ENCODE measurements at places on chromosomes 16 and 17. TPM values are rescaled to one million over a fixed set of nuclear protein-coding genes. Genes with fewer than 3 reads are reported as not detected.

- peaks cover 17% of the 10 kb centered on the region for H3K27me3 ChIP-seq
- H3K36me3 ChIP-seq, result no peaks in the 10 kb centered on the region
- no peak for DNase-seq
- no peak overlapping the region for H3K4me3 ChIP-seq
- no peaks in the 10 kb centered on the region for H3K4me1 ChIP-seq
- no peak overlapping the region for H3K27ac ChIP-seq
Observed at GRCh38 chr16:50915120-50915519, 173.2 kb downstream of the CYLD start.

Gene GAST
- not detected for total RNA-seq

DNA sequence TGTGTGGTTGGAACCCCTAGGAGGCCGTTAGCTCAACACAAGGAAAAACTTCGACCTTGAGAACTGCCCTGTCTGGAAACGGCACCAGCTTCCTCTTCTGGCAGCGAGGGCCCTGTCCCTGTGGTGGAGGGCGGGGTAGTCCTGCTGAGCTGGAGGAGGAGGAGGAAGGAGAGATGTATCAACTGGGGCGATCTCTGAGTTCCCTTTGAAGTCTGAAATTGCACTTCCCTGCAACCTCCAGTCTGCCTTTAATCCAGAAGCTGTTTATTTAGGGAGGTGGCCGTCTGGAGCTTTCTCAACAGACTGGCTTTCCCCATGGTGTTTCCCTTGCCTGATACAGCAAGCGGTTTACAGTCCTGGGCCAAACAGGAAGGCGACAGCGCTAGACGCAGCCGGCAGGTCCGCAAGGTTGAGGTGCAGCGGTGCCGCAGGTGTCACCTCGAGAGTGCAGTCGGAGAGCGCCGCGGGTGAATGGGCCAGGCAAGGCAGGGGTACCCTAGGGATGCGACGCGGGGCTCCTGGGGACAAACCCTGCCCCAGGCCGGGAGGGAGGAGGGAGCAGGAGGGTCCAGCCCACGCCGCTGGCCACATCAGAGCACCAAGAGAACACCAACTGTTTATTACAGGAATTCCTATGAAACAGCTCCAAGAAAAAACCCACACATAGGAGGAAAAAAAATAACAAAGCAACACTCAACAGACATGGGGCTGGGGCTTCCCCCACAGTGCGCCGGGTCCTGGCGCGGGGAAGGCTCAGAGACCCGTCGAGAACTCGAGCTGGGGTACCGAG, 11.4 kb upstream of the MRPS23 start:
- H3K4me1 ChIP-seq, result peaks cover 8% of the 10 kb centered on the region
- peaks cover 51% of the 10 kb centered on the region for H3K27me3 ChIP-seq
- peak overlapping the region; percentile 80 for H3K4me3 ChIP-seq
- H3K36me3 ChIP-seq, result no peaks in the 10 kb centered on the region

- no peak for DNase-seq
- H3K27ac ChIP-seq, result no peak overlapping the region
- H3K4me1 ChIP-seq, result no peaks in the 10 kb centered on the region
- no peaks in the 10 kb centered on the region for H3K36me3 ChIP-seq
- H3K27me3 ChIP-seq, result no peaks in the 10 kb centered on the region
- no peak overlapping the region for H3K4me3 ChIP-seq
Observed at GRCh38 chr16:79836144-79836543, 235.6 kb upstream of the MAF start.

- H3K4me1 ChIP-seq, result no peaks in the 10 kb centered on the region
- no peaks in the 10 kb centered on the region for H3K36me3 ChIP-seq
- no peaks in the 10 kb centered on the region for H3K27me3 ChIP-seq
- no peak overlapping the region for H3K27ac ChIP-seq
- H3K4me3 ChIP-seq, result no peak overlapping the region
Observed at GRCh38 chr16:59878479-59878878, 1144.4 kb upstream of the GOT2 start.

GRCh38 chr17:46719891-46720290, 98.6 kb downstream of the WNT3 start:
- no peaks in the 10 kb centered on the region for H3K27me3 ChIP-seq
- H3K36me3 ChIP-seq, result peaks cover 8% of the 10 kb centered on the region
- H3K4me3 ChIP-seq, result no peak overlapping the region
- no peak for DNase-seq
- H3K4me1 ChIP-seq, result no peaks in the 10 kb centered on the region

- H3K27me3 ChIP-seq, result no peaks in the 10 kb centered on the region
- no peaks in the 10 kb centered on the region for H3K4me1 ChIP-seq
- no peaks in the 10 kb centered on the region for H3K36me3 ChIP-seq
- no peak for DNase-seq
- no peak overlapping the region for H3K27ac ChIP-seq
Observed at GRCh38 chr17:74180336-74180735, 23.1 kb upstream of the RPL38 start.

DNA sequence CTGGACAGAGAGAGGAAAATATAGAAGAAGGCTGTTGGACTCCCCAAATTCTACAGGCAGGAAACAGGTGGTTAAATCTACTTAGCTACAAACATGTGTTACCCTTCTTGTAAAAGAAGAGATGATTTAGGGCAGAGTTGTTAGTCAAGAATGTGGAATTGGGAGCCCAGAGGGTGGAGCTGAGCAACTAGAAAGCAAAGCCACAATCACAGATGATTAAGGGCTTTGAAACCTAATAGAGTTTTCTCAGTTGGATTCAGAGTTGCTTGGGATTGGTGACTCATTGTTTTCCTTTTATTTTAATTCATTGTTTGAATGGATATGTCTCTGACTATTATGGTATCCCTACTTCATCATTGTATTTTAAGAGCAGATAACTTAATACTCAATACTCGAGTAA, 6.2 kb downstream of the ACSM5 start:
- H3K4me3 ChIP-seq, result no peak overlapping the region
- H3K36me3 ChIP-seq, result no peaks in the 10 kb centered on the region
- H3K27ac ChIP-seq, result no peak overlapping the region
- no peak for DNase-seq
- H3K27me3 ChIP-seq, result peaks cover 2% of the 10 kb centered on the region

- H3K27me3 ChIP-seq, result no peaks in the 10 kb centered on the region
- H3K27ac ChIP-seq, result no peak overlapping the region
- no peak for DNase-seq
- H3K4me3 ChIP-seq, result no peak overlapping the region
- no peaks in the 10 kb centered on the region for H3K36me3 ChIP-seq
Observed at GRCh38 chr17:14557480-14557879, 256.6 kb downstream of the HS3ST3B1 start.

Gene OR2C1
- total RNA-seq, result 0.25 TPM

- peaks cover 8% of the 10 kb centered on the region for H3K36me3 ChIP-seq
- H3K27ac ChIP-seq, result peak overlapping the region; percentile 21
- no peak overlapping the region for H3K4me3 ChIP-seq
- DNase-seq, result no peak
- no peaks in the 10 kb centered on the region for H3K27me3 ChIP-seq
Observed at GRCh38 chr16:13919330-13919682, 648 bp upstream of the ERCC4 start.

Gene KRTAP4-4
- total RNA-seq, result not detected

GRCh38 chr16:58054289-58054688, 28.7 kb downstream of the MMP15 start:
- DNase-seq, result no peak
- H3K27ac ChIP-seq, result no peak overlapping the region
- no peak overlapping the region for H3K4me3 ChIP-seq
- no peaks in the 10 kb centered on the region for H3K27me3 ChIP-seq
- no peaks in the 10 kb centered on the region for H3K36me3 ChIP-seq
- H3K4me1 ChIP-seq, result no peaks in the 10 kb centered on the region

- peaks cover 17% of the 10 kb centered on the region for H3K36me3 ChIP-seq
- no peak for DNase-seq
- H3K27me3 ChIP-seq, result no peaks in the 10 kb centered on the region
- no peak overlapping the region for H3K4me3 ChIP-seq
Observed at GRCh38 chr16:22253272-22253671, 43.9 kb upstream of the POLR3E start.

Gene NTN1
- total RNA-seq, result 0.15 TPM

DNA sequence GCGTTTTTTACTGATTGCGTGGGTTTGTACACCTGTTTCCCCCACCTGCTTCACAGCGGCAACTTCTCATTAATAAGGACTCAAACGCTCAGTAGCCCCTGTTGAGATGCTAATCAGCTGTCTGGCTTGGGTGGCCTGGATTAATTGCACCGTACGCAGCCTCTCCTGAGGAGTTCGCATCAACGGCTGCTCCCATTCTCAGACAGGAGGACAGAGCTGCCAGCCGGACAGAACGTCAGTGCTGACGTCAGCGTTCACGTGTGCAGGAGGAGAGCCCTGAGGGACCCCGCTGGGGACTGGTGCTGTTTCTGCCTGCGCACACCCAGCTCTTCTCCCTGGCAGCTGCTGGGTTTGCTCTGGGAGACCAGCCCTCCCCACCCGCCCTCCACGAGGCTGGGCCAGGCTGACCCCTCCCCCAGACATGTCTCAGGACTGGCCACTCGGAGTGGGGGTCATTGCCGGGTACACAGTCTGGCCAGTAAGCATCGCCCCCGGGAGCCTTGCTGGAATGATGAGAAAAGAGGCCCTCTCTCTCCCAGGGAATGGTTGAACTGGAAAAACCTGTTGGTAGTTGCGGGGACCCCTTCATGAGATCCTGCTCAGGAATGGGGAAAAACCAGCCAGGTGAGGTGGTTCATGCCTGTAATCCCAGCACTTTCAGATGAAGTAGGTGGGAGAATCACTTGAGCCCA, 5.7 kb upstream of the BANP start:
- no peak for DNase-seq
- H3K36me3 ChIP-seq, result no peaks in the 10 kb centered on the region
- H3K4me1 ChIP-seq, result peaks cover 2% of the 10 kb centered on the region
- H3K4me3 ChIP-seq, result peak overlapping the region; percentile 2
- no peak overlapping the region for H3K27ac ChIP-seq
- H3K27me3 ChIP-seq, result peaks cover 26% of the 10 kb centered on the region

- DNase-seq, result peak; percentile 29
- H3K4me3 ChIP-seq, result peak overlapping the region; percentile 33
- H3K36me3 ChIP-seq, result no peaks in the 10 kb centered on the region
- H3K27me3 ChIP-seq, result no peaks in the 10 kb centered on the region
Observed at GRCh38 chr17:27846042-27846655, 45.8 kb upstream of the NOS2 start.

DNA sequence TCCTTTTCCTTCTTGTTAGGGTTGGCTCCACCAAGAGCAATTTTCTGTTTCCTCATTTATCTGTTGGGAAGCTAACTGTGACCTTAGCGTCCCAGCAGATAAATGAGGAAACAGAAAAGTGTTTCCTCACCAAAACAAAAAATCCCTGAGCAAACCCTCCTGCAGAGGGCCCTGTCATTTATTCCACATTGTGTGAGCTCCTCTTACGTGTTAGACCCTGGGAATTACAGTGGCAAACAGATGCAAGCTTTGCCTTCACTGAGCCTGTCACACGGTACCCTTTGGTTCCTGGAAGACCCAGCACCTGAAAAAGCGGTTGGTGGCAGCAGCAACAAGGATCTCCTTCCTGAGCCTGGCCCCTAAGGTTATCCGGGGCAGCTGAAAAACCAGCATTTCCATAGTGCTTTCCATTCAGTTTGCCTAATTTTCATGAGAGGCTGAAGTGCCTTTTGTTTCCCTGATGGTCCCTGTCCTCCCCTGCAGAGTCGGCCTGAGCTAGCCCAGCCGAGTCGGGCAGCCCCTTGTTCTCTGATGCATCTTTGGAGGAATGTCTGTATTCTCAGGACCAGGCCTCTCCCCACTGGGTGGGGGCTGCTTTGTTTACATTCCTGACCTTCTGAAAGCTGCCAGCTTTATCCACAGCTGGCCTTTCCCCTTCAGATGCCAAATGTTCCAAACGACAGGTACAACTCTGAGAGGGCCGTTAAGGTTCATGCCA, 34.7 kb downstream of the YPEL2 start:
- DNase-seq, result no peak
- no peaks in the 10 kb centered on the region for H3K36me3 ChIP-seq
- peaks cover 42% of the 10 kb centered on the region for H3K4me1 ChIP-seq
- H3K4me3 ChIP-seq, result peak overlapping the region; percentile 0
- peak overlapping the region; percentile 80 for H3K27ac ChIP-seq

Gene C1QBP
- 102 TPM for total RNA-seq

Gene MPP3
- 0.43 TPM for total RNA-seq

GRCh38 chr17:19744922-19745757, 3.0 kb downstream of the ALDH3A1 start:
- DNase-seq, result peak; percentile 83
- H3K27me3 ChIP-seq, result no peaks in the 10 kb centered on the region
- H3K4me3 ChIP-seq, result peak overlapping the region; percentile 35

DNA sequence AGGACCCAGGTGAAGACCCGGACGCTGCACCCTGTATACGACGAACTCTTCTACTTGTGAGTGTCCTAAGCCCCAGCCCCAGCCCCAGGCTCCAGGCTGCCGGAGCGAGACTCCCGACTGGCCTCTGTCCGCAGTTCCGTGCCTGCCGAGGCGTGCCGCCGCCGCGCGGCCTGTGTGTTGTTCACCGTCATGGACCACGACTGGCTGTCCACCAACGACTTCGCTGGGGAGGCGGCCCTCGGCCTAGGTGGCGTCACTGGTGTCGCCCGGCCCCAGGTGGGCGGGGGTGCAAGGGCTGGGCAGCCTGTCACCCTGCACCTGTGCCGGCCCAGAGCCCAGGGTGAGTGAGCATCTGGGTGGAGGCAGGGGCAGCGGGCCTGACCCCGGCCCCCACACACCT, 3.7 kb downstream of the TSR3 start:
- no peaks in the 10 kb centered on the region for H3K36me3 ChIP-seq
- H3K4me3 ChIP-seq, result no peak overlapping the region
- peaks cover 38% of the 10 kb centered on the region for H3K4me1 ChIP-seq
- DNase-seq, result no peak
- H3K27me3 ChIP-seq, result no peaks in the 10 kb centered on the region

DNA sequence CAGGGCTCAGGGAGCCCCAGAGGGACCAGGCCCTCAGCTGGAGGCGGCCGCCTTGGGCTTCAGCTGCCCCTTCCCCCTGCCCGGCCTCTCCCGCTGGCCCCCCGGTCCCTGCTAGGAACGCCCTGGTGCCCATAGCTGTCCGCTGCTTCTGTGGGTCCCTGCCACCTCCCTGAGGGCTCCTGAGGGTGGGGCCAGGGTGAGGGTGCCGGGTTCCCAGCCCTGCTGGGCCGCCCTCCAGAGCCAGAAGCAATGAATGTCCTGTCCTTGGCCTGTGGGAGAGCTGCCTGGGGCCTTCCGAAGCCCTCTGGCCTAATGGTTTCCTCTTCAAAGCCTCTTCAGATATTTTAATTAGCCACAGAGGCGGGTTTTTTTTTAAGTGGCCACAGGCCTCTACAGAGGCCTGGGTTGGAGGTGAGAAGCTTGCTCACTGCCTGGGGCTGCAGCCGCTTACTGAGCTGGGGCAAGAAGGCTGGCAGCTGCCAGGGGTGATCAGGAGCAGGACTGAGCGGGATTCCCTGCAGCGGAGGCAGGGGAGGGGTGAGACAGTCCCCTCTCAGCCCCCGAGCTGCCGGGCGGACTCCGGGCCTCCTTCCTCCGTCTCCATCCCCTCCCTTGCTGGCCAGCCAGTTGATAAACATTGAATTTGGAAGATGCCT, 9.9 kb downstream of the CENPX start:
- peaks cover 4% of the 10 kb centered on the region for H3K36me3 ChIP-seq
- no peaks in the 10 kb centered on the region for H3K4me1 ChIP-seq
- H3K4me3 ChIP-seq, result no peak overlapping the region
- H3K27me3 ChIP-seq, result no peaks in the 10 kb centered on the region
- H3K27ac ChIP-seq, result no peak overlapping the region

- no peak overlapping the region for H3K27ac ChIP-seq
- peaks cover 21% of the 10 kb centered on the region for H3K4me1 ChIP-seq
- H3K4me3 ChIP-seq, result peak overlapping the region; percentile 23
- H3K36me3 ChIP-seq, result no peaks in the 10 kb centered on the region
Observed at GRCh38 chr17:83046448-83047181, 32.8 kb upstream of the METRNL start.

Gene ABCA5
- 43.9 TPM for total RNA-seq

Gene CFAP97D1
- not detected for total RNA-seq

Gene TTLL6
- total RNA-seq, result not detected

- no peaks in the 10 kb centered on the region for H3K36me3 ChIP-seq
- DNase-seq, result no peak
- peaks cover 3% of the 10 kb centered on the region for H3K4me1 ChIP-seq
- H3K4me3 ChIP-seq, result no peak overlapping the region
Observed at GRCh38 chr17:1347589-1348323, 52.3 kb downstream of the YWHAE start.

Data from T-cell (primary cell).